ENCODE measurements at places on chromosomes 3 and 15. TPM values are rescaled to one million over a fixed set of nuclear protein-coding genes. Genes with fewer than 3 reads are reported as not detected.
A peak's percentile ranks its signal among the peaks of the same experiment; 100 is the strongest.

- DNase-seq: no peak
Observed at GRCh38 chr3:192816351-192816750, 89.0 kb upstream of the FGF12 start.

DNA sequence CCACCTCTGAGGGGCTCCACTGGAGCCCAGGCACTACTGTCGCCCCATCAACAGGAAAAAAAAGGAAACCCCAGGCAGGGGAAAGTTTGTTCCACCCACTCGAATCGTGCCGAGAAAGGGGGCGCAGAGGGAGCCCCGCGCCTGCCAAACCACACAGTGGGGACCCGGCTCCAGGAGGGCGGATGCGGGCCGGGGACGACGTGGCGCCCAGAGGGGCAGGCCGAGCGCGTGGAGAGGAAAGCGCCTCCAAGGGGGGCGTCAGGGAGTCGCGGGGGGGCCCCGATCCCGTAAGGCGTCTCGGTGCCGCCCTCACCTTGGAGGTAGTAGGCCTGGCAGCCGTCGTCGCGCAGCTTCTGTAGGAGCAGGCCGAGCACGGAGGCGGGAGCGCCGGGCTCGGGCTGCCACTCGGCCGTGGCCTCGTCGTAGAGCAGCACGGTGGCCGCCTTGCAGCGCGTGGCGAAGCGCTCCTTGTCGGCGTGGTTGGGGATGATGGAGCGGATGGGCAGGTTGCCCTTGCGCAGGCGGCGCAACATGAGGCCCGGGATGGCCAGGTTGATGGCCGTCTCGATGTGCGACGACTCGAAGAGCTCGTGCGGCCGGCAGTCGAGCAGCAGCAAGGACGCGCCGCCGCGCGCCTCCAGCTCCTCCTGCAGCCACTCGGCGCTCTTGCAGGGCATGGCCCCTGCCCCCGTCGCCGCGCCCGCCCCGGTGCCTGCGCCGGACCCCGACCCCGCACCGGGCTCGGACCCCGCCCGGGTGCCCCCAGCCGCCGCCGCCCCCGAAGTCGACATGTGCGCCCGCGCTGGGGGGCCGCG lies 627 bp downstream of the DUSP7 start:
- no peak for DNase-seq

- DNase-seq: peak; percentile 75
Observed at GRCh38 chr3:127222664-127223063, 29.7 kb downstream of the PRR23E start.

- DNase-seq: no peak
Observed at GRCh38 chr15:82858932-82859331, 49.5 kb downstream of the WHAMM start.

DNA sequence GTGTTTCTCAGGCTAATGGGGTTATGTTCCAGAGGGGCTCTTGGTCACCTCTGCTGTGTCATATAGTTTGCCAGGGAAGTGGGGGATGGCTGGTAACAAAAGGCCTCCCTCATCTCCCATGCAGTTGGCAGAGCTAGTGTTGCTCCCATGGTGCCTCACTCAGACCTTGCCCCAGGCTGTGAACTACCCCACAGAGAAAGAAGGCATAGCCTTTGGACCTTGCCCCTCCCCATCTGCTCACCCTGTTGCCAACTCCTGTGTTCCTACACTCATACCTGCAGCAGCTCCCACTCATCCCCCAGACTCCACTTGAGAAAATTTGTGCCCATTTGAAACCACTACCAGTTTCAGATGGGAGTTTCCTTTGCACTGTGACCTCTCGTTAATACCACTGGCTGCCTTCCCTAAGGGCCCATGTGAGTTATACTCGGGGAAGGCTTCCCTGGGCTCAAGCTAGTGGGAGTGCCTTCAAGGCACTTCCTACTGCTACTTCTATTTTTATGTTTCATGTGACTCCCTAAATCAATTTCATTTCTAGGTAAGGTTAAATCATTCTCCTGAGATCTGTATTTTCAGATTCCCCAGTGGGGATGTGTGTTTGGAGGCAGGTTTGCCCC lies 25.3 kb upstream of the COPB2 start:
- no peak for DNase-seq

GRCh38 chr15:29529043-29529442 lies 259.4 kb upstream of the NSMCE3 start:
- DNase-seq: no peak

- DNase-seq: no peak
Observed at GRCh38 chr3:30281526-30281925, 324.9 kb upstream of the TGFBR2 start.

DNA sequence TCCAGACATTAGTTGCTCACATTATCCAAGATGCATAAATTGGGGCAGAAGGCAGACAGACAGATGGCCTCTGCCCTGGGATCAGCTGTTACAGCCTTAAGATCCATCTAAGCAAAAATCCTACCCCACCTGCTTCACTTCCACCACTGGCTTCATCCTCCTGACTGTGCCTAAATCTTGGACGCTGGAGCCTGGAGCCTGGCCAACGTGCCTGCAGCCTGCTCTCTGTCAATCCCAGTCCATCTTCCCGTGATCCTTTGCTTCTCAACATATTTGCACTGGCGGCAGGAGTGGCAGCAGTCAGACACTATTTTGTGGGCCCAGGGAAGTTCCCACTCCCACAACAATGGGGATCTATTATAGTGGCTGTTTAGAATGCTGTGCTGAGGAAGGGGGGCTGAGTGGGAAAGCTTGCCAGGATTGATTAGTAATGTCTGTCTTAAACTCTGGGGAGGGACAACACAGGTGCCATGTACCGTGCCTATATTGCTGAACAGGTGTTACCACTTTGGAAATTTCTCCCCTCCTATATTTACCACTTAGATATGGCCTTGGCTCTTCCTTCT lies 121.2 kb downstream of the MEGF11 start:
- DNase-seq: no peak

DNA sequence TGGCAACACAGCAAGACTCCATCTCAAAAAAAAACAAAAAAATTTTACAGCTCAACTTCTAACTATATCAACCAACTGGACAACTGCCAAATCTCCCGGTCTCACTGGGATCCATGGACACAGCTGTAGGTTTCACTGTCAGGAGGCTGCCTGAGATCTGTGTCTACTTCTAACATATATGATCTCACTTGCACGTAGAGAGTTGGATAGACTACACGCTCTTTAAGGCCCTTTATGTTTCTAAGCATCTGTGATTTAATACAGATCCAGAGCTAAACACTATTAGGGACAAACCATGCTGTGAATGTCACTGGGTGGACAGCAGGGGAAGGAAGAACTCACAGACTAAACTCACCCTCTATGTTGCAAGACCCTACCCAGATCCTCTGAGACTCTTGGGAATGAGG lies 13.0 kb upstream of the APOD start:
- DNase-seq: no peak

DNA sequence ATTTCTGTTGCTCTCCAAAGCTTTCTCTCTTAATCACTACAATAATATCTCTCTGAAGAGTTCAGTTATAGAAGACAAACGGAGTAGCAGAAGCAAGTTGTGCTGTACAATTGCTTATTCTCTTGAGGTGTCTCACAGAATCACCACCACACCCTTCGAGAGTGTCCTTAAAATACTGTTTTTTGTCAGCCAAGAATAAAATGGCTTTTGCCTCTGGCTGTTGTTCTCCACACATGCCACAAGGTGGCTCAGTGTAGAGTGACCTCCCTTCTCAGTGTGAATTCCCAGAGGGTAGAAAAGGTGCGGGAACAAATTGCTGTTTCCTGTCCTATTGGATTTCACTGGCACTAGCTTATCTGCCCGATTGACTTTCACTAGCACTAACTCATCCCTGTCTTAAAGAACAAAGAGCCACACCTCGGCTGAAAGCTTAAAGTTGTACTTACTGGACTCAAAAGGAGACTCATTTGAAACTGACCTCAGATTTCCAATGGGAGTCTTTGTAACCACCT lies 134.2 kb upstream of the SATB1 start:
- no peak for DNase-seq

DNA sequence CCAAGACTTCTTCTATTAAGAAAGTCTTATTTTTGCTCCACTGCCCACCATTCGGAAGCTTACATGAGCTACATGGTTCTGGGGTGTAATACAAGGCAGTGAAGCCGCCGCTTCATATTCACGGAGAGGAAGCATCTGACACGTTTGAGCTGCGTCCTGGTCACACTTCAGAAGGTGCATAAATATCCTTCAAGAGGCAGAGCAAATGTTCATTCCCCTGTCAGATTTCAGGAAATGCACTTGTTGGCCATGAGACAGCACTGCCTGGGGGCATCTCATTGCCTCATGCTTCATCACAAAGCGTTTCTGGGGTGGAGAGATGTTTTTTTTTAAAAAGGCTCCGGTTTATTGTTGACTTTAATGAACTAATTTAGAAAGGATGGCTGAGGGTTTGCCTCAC lies 119.9 kb downstream of the CADPS start:
- no peak for DNase-seq

GRCh38 chr3:11367143-11367693 lies 95.0 kb downstream of the ATG7 start:
- no peak for DNase-seq

GRCh38 chr15:81000144-81000623 lies 539 bp upstream of the TLNRD1 start:
- no peak for DNase-seq

GRCh38 chr3:45120359-45121158 lies 25.6 kb downstream of the CDCP1 start:
- DNase-seq: no peak

DNA sequence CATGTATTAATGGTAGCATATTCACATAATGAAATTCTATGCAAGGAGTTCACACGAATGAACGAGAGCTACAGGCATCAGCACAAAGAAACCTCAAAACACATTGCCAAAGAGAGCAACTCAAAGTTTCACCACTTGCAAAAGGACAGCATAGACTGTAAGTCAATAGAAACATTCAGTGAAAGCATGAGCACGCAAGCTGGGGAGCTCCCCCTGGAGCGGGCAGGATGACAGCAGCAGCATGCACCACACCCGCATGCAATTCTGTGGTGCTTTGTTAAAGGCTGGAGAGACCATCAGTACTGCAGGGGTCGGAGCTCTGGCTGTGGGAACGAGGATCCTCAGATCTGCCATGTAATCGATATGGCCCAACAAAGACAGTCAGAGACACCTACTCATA lies 18.7 kb downstream of the OCA2 start:
- DNase-seq: no peak

DNA sequence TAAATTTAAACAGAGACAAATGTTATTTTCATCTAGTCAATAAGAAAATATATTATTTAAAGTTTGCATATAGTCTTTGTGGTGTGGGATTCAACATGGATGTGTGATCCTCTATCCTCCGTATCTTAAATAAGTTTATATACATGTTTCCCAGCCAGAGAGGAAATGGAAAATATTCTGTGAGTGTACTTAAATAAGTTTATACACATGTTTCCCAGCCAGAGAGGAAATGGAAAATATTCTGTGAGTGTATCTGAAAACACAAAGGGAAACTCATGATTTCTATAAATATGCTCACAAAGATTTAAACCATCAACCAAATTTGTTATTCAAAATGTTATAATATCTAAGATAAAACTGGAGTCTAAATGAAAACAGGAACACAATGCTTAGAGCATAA lies 110.0 kb upstream of the MELTF start:
- no peak for DNase-seq

DNA sequence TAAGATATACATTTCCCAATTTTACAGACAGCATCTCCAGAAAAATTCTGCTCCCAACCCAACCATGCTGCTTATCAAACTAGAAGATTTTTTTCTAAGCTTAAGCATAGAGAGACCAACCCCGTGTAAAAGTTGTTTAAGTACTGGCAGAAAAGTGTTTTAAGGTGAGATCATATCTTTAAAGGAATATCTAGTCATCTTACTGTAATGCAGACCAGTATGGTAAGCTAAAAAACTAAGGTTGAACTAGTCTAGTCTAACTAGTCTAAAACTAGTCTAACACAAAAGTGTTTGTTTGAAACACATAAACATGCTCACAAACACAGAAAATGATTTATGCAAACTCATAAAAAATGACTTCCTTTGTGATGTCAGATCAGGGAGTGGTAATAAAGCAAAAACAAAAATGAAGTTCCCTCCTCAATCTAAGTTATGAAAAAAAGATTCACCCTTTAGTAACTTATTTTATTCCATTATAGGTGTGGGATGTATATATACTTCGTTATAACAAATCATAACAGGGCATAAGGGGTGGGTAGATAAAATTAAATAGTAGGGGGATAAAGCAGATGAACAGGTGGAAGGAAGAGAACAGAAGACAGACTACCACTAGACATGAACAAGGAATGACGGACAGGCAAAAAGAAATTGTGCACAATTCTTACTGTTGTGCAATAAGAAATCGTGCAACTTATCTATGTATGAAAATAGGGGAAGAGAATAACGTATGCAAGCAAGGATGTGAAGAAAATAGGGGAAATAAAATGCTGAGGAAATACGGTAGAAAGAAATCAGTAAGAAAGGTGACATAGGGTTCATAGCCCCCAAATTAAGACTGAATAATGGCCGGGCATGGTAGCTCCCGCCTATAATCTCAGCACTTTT lies 10.0 kb downstream of the MYO5A start:
- no peak for DNase-seq

SEMA7A gene
- total RNA-seq: 3.9 TPM

CACNA2D2 gene
- 2.5 TPM for total RNA-seq

HGD gene
- not detected for total RNA-seq

CCDC9B gene
- 16.0 TPM for total RNA-seq

UBE2E2 gene
- 31.2 TPM for total RNA-seq
